ENCODE measurements at places on chromosomes 4 and X.

DNA sequence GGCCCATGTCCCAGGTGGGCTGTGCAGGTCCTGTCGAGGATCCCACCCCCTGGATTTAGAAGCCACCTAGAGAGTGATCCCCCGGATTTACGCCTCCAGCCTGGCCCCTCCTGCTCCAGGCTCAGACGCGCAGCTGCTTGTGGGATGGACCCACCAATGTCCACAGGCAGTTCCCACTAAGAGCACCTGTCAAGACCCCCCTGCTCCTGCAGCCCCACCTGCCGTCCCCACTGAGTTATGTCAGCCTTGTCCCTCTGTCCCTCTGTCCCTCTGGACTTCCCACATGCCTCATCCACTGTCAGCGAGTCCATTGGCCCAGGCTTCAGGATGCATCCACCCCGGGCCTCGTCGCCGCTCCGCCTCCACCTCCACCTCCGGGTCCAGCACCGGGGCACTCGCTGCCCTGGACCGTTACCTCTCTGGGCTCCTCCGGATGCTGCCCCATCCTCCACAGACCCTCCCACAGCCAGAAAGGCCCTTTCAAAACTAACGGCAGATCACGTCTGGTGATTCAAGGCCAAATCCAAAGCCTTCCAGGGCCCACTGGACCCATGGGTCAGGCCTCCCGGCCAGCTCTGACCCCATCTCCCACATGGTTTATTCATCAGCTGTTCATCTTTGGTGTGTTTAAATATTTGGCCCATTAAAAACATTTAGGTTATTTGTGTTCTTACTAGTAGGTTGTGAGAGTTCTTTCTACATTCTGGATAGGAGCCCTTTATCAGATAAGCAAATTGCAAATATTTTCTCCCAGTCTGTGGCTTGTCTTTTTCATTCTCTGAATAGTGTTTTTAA, 28.3 kb downstream of the HTRA3 start:
- no peak for DNase-seq

GRCh38 chr4:162164906-162165510, 1.2 kb upstream of the FSTL5 start:
- no peak for DNase-seq

DNA sequence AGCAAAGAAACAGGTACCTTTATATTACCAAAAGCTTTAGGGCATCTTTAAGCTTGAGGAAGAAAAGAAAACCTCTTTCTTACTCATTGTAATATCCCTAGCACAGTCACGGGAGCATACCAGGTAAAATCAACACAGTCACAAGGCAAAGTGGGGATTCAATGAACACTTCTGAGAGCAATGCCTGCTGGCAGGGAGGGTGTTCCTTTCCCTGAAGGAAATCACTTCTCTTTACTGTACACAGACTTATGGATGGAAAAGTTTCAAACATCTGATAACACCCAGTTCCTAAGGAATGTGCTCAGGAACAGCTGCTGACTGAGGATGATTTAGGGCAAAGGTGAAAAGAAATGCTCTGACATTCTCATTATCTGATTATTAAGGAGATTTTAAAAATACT, 94.8 kb downstream of the MAML3 start:
- DNase-seq, result no peak

- DNase-seq, result no peak
Measured at GRCh38 chrX:53362449-53362848, 60.0 kb downstream of the SMC1A start.

GRCh38 chrX:48616576-48616975, 19.3 kb downstream of the WDR13 start:
- DNase-seq, result no peak

- no peak for DNase-seq
Measured at GRCh38 chrX:140661643-140662042, 47.9 kb upstream of the LINC00632 start.

DNA sequence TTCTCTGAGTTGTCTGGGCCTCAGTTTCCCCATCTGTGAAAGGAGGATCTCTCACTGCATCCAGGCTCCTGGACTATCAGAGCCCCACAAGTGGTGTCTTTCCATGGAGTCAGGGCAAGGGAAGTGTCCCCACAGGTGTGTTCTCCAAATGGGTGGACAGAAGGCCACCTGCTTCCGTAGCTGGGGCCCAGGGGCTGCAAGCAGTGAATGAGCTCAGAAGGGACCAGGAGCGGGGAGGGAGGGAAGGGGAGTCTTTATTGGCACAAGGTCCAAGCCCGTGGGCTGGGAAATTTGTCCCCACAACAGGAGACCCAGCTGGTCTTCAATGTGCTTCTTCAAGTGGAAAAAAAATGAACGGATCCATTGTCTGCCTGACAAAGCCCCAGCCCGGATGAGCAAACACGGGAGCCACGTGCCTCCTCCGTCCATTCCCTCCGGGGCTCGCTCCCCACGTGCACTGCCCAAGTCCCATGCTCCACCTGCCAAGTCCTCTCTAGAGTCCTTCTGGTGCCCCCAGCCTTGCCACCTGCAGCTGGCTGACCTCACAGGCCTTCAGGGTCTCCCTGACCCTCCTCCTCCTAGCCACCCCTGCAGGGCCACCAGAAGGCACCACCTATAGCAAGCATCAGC, 72.0 kb downstream of the JAKMIP1 start:
- DNase-seq, result no peak

DNA sequence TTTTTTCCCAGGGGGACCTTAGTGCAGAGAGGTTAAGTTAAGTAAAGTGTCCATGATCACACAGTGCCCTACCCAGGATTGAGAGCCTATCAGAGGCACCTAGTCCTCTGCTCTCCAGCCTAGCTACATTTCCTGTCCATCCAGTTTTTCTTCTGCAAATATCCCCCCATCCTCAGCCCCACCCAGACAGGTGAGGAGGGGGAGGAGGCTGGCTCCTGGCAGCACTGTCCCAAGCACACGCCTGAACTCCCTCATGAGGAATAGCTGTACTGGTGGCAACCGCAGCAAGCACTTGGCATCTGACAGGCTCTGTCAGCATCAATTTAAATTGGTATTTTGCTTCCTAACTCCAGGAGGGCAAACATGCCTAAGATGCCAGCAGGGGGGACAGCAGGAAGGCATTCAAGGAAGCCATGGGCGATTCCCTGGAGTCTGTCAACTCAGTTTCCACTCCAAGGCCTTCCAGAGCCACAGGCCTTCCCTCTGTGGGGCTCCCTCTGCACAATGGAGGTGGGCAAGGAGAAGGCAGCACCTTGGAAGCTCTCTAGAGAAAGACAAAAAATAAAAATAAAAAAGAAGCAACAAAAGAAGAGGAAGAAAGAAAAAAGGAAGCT, 6.4 kb upstream of the FRMPD3 start:
- DNase-seq, result no peak

DNA sequence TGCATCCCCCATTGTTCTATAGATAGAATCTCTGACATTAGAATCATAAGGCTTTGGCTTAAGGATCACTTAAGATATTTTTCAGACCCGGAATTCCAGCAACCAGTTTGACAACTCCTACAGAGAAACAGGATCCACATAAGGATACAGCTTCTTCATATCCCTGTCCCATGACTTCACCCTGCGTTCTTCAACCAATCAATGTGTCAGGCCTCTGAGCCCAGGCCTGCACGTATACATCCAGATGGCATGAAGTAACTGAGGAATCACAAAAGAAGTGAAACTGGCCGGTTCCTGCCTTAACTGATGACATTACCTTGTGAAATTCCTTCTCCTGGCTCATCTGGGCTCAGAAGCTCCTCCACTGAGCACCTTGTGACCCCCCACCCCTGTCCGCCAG, 85.1 kb downstream of the MFAP3L start:
- no peak for DNase-seq

DNA sequence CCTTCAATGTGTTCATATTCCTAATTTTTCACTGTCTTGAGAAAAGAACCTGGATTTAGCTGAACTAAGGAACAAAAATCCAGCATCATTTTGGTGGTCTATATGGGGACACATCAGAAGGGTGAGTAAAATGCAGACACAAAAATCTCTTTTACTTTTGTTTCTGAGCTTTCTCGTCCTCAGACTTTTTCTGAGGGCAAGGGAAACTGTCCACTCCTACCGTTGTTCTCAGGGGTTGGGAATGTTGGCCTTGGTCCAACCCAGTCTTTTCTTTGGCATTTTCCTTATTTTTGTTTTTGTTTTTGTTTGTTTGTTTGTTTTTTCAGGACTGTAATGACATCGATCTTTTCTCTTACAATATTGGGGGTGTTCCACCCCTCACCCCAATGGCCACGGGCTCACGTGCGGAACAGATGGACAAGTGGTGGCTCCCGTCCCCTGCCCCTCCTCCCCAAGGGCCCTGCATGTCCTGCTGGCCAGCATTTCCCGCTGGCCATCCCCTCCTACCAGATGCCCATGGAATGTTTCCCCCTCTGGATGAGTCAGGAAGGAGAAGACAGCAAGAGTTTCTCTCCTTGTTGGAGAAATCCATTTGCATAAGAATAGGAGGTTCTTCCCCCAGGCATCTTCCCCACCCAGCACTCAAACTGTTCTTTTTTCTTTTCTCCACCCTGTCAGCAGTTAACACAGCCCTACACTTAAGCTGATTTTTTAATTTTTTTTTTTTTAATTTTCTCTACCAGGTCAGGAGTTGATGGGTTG, 305.4 kb upstream of the NDST4 start:
- no peak for DNase-seq

DNA sequence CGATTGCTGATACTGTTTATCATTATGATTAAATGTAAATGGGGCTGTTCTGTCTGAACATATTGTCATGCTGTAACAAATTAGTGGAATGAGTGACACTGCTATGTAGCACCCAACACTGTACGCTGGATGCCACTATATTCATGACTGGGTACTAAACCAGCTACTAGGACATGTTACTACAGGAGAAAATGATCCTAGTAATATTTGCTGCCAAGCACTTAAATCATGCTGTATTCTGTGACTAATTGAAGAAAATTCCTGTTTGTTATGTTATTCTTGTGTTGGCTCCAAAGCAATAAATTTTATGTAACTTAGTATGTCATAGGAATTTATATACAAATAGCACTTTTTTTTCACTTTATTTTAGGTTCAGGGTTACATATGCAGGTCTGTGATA, 804.2 kb downstream of the CENPC start:
- DNase-seq, result no peak

GRCh38 chr4:123364906-123365305, 31.7 kb upstream of the SPRY1 start:
- no peak for DNase-seq

- DNase-seq, result no peak
Measured at GRCh38 chrX:30693999-30694650, 40.9 kb downstream of the GK start.

- no peak for DNase-seq
Measured at GRCh38 chr4:5784960-5785611, 74.1 kb downstream of the EVC start.

Data from activated T-helper 1 cell treated with Interleukin-2 at 50 U/mL for 16 hours (primary cell).